ENCODE measurements at places on chromosomes 16 and 17.
A peak's percentile ranks its signal among the peaks of the same experiment; 100 is the strongest.

GRCh38 chr16:67731753-67732095 is 12.6 kb upstream of the GFOD2 start:
- DNase-seq = no peak

- peak; percentile 87 for DNase-seq
Observed at GRCh38 chr17:19727501-19728078, 11.2 kb upstream of the SLC47A2 start.

DNA sequence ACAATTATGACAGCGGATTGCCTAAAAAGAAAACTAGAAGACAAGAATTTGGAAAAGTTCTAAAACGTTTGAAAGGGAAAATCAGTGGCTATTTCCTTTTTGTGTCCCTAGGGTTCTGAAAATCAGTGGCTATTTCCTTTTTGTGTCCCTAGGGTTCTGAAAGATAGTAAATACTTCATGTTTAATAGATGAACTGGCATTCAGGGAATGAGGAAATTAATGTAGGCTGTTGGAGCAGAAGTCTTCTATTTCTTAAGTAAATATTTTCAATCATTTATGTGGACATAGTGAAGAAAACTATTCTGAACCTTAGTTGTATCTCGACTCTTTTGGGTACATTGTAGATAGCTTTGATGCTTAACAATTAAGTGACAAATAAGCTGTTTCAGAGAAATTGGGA is 78.9 kb downstream of the SHISA6 start:
- no peak for DNase-seq

- no peak for DNase-seq
Observed at GRCh38 chr16:89049484-89050118, 44.1 kb upstream of the ACSF3 start.

DNA sequence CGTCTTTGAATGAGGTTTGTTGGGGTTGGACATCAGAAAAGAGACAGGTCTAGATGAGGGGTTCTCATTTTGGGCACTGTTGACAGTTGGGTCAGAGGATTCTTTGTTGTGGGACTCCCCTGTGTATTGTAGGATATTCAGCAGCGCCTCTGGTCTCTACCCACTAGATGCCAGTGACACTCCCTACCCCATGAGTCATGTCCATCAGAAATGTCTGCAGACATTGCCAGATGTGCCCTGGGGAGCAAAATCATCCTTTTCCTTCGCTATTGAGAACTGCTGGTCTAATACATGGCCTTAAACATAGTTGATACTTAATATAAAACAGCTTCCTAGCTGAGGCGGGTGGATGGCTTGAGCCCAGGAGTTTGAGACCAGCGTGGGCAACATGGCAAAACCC is 3.1 kb downstream of the ABAT start:
- no peak for DNase-seq

DNA sequence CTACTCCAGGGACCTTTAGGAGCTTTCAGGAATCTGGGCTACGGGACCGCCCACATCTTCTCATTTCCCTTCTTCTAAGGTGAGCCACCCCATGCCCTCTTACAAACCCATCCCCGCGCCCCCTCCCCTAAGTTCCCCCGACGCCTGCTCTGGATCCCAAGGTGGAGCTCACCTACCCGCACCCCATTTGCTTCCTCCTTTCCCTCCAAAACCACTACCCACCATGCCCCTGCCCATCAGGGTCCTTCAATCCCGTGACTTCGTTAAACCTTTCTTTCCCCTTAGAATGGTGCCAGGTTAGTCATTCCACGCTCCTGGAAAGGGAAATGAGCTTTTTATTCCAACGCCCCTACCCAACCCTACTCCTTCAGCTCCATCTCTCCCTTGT is 326 bp upstream of the MTMR4 start:
- DNase-seq = no peak

DNA sequence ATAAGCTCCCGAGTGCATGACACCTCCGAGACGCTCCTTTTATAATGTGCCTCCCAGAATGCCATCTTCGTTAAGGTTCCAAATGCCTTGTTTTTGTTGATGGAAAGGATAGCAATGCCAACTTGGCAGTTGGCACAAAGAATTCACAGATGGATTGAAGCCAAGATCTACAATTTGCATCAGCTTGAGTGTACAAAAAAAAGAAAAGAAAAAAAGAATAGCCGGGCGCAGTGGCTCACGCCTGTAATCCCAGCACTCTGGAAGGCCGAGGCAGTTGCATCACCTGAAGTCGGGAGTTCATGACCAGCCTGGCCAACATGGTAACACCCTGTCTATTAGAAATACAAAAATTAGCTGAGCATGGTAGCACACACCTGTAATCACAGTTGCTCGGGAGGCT is 7.6 kb downstream of the TBC1D16 start:
- DNase-seq = no peak

- peak; percentile 10 for DNase-seq
Observed at GRCh38 chr16:65406116-65406515, 284.3 kb upstream of the CDH11 start.

- DNase-seq = no peak
Observed at GRCh38 chr17:75315541-75316243, 26.5 kb upstream of the SLC25A19 start.

DNA sequence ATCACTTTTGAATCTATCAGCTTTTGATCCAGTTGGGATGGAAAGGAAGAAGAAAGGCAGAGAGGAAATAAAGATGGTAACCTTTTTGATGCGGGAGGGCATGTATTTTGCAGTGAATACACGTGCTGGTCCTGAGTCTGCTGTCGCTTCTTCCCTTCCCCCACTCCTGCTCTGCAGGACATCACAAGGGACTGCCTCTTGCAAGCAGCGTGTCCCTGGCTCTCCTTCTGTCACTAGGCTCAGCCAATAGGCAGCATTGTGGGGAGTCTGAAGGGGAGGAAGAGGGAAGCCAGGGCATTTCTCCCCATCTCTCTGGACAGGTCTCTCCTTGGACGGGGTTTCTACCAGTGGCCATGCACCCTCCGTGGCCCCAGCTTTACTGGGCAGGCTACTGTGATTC is 15.7 kb upstream of the WFDC1 start:
- DNase-seq = no peak

DNA sequence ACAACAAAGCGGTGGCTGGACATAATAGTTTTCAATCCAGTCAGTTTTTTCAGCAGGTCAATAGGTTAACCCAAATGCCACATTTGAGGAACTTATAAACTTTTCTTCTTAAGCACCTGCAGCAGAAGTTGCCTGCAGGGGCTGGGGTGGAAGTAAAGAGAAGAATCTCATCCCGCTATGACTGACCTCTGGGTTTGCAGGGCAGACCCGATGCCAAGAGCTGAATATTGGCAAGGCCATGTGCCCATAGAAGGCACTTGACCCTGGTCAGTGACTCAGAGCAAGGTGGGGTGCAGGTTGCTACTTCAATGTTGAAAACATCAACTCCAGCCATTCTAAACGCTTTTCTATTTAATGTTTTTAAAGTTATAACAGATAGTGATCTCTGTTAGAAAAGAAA is 17.9 kb upstream of the SMPD3 start:
- no peak for DNase-seq

- no peak for DNase-seq
Observed at GRCh38 chr16:57471852-57472664, 9.6 kb downstream of the POLR2C start.

- no peak for DNase-seq
Observed at GRCh38 chr17:79956853-79957252, 78.8 kb downstream of the TBC1D16 start.

DNA sequence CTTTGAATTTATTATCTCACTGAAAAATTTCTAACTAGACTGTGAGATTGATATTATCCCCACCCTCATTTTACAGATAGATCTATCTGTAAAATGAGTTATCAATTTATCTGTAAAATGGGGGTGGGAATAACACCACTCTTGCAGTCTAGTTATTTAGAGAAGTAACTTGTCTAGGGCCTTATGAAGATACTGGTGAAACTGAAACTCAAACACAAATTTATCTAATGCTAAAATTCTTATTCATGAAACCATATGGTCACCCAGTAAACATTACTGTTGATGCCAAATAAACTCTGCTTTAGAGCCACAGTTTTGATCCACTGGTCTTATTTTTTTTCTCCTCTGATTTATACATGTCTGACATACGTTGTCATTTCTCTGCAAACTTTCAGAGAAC is 52.1 kb upstream of the SMIM36 start:
- DNase-seq = no peak

- no peak for DNase-seq
Observed at GRCh38 chr16:57619133-57619605, 9.3 kb upstream of the ADGRG1 start.

DNA sequence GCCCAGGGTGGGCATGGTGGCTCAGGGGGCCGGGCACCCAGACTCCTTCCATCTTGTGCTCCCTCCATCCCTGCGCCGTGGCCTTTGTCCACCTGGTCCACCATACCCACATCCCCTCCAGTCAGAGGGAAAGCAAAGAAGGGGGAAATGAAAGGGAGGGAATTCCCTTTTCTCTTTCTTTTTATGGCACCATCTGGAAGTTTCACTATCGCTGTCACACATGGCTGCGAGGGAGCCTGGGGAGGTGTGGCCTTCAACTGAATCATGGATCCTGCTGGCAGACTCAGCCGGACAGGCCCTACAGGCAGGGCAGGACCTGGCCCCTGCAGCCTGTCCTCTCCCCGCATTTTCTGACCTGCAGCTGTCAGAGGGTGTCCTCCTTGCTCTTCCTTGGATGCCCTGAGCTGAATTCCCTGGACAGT is 6.2 kb downstream of the SLC12A3 start:
- peak; percentile 34 for DNase-seq

DNA sequence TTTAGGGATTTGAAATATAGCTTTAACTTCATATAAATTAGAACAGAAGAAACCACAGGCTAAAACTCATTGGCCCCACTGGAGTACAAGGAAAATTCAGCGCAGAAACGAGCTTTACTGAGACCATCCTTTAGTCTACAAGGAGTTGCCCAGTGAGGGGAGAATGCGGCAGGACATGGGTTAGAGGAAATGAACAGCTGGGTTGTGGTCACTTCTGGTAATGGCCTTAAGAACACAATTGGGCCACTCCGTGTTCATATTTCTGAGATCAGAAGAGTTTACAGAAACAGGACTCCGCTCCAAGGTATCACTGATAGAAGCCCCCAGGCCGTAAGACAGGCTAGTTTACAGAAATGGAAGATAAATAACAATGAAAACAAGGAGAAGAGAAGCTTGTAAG is 188.3 kb downstream of the ZFHX3 start:
- no peak for DNase-seq

DNA sequence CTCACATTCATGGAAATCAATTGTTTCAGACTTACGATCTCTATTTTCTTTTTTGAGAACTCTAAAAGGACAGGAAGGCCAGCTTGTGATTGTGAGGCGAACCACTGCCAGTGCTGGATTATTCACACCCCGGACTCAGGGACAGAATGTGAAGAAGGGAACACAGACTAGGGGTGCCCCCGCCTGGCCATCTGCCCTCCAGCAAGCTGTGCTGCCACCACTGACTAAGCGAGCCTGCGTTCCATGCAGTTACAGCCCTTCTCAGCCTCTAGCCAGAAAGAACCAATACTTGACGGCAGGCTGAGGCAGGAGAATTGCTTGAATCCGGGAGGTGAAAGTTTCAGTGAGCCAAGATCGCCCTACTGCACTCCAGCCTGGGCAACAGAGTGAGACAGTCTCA is 2.8 kb downstream of the HAGH start:
- no peak for DNase-seq

DNA sequence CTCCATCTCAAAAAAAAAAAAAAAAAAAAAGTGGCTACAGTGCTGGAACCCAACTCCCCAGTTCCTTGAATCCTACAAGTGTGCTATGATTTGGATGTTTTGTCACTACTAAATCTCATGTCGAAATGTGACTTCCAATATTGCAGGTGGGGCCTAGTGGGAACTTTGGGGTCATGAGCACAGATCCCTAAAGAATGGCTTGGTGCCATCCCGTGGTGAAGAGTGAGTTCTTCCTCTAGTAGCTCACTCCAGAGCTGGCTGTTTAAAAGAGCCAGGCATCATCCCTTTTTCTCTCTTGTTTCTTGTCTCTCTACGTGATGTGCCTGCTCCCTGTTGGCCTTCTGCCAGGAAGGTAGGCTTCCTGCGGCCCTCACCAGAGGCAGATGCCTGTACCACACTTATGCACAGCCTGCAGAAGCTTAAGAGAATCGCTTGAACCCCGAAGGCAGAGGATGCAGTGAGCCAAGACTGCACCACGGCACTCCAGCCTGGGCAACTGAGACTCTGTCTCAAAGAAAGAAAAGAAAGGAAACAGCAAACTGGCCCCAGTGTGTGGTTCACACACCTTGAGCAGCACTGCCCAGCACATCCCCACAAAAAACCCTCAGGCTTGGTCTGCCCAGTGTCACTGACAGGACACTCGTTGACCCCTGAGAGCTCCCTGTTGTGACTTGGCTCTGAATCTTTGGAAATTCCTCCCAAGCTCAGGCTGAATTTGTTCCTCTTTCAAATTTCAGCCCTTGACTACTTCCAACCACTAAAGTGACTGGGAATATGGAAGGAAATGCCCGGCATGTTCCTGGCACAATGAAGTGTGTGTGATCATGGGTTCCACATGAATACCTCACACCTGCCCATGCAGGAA is 3.1 kb downstream of the MT1E start:
- no peak for DNase-seq

DNA sequence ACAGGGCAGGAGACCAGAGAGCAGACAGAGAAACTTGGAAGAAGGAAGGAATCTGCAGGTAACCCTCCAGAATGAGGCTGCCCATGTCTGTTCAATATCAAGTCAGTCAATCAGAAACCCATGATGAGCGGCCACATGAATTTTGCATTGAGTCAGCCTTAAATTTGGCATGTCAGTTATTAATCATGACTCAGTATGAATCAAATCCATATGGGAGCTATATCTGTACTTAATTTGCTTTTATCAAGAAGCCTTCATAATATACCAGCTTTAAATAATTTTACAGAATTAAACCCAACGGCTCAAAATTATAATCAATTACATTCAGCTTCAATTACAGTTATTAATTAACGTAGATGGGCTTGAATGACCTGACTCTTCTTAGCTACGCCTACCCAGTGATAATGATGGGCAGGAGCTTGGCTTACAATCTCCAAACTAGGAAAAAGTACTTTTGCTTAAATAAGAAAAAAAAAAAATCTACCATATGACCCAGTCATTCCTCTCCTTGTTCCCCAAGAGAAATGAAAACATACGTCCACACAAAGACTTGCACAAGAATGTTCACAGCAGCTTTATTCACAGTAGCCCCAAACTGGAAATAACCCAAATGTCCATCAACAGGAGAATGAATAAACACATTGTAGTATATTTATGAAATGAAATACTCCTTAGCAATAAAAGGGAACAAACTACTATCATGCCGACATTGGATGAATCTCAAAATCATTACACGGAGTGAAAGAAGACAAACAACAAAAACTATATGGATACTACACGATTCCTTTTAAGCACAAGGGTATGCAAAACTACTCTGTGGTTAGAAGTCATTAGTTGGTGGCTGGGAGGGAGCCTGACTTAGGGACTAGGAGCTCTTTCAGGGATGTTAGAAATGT is 48.6 kb downstream of the SLC39A11 start:
- no peak for DNase-seq

DNA sequence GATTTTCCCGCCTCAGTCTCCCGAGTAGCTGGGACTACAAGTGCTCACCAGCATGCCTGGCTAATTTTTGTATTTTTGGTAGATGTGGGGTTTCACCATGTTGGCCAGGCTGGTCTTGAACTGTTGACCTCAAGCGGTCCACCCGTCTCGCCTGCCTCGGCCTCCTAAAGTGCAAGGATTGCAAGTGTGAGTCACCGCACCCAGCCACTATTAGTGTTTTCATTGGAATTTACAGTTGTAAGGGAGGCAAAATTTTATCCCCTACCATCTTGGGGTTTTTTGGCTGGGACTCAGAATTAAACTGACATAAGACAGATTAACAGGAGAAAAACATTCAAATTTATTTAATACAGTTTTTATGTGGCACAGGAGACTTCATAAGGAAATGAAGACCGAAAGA is 12.3 kb upstream of the MYCBPAP start:
- DNase-seq = no peak

All from muscle of back (tissue), 13 donors.